Mucosa of descending colon (tissue), 3 donors: ENCODE measurements at places on chromosomes 3 and 15. TPM values are rescaled to one million over a fixed set of nuclear protein-coding genes. Genes with fewer than 3 reads are reported as not detected.

- DNase-seq: no peak
Measured at GRCh38 chr3:118980832-118981231, 53.8 kb downstream of the IGSF11 start.

DNA sequence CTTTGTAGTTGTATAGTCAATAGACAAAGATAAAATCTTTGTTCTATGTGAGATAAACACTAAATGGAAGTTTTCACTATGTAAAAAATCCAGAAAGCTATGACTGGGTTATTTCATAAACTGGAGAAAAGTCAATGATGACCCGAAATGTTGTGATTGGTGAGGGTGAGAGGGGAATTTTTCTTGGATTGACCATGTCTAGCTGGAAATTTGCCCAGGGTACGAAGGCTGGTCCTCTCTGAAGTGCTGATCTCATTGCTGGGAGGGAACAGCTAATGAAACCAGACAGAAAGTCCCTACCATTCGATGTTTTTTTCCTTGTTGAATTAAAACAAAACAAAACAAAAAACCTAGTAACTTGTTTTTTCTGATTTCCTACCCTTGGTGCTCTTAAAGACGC, 14.3 kb downstream of the TPRG1 start:
- DNase-seq: no peak

GRCh38 chr3:49030321-49030720, 1.1 kb upstream of the IMPDH2 start:
- DNase-seq: no peak

DNA sequence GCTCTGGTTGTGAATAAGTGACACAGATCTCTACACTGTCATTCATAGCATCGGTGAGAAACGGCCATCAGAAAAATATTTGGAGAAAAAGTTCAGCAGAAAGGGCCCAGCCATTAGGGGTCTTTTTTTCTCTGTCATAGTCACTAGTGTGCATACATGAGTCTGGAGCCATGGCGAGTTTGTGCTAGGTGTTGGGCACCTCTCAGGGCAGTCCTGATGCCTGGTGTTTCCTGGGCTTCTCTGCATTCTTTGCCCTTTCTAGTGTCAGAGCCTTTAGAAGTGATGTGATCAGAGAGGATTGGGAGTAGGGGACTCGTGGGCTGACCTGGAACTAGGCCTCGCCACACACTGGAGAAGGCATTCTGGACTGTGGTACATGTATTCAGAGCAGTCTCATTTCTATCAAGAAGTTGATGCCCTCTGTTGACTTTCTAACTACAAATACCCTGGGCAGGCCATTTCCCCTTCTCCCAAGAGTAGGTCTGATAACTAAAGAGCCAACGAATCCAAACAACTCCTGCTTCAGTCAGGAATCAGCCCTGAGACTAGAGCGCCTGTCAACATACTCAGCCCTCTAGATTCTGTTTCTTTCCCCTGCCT, 1.6 kb downstream of the KY start:
- DNase-seq: no peak

GRCh38 chr15:39781967-39782302, 706 bp downstream of the FSIP1 start:
- no peak for DNase-seq

DNA sequence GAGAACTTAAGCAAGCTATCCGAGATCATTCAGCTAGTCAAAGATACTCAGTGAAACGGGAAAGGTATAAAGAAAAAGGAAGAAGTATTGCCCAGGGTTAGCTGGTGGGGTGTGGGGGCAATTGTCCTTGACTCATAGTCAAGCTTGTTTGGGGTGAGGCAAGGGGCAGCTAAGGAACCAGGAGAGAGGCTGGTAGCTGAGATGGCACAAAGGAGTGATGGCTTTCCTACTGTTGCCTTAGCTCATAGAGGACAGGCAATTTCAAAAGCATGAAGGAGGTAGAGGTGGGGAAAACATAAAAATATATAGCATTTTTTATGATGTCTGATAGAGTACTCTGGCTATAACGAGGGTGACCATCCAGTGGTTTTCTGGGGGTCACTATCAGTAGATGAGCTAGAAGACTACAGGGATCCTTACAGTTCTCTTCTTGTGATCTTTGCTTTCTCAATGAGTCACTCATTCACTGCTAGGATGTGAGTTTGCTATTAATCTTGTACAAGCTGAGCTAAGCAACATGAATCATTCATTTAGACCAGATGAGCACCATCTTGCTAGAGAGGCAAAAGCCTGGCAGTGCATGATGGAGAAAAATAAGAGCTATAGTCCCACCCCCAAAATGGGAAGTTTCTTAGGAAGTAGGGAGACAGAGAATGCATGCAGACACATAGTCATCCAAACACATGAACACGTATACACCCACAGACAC, 207.1 kb upstream of the PFN2 start:
- no peak for DNase-seq

- no peak for DNase-seq
Measured at GRCh38 chr15:37140531-37141058, 40.2 kb upstream of the MEIS2 start.

- no peak for DNase-seq
Measured at GRCh38 chr3:49720855-49721595, 1.5 kb upstream of the AMIGO3 start.

GRCh38 chr15:53323191-53323590, 436.3 kb downstream of the WDR72 start:
- no peak for DNase-seq

DNA sequence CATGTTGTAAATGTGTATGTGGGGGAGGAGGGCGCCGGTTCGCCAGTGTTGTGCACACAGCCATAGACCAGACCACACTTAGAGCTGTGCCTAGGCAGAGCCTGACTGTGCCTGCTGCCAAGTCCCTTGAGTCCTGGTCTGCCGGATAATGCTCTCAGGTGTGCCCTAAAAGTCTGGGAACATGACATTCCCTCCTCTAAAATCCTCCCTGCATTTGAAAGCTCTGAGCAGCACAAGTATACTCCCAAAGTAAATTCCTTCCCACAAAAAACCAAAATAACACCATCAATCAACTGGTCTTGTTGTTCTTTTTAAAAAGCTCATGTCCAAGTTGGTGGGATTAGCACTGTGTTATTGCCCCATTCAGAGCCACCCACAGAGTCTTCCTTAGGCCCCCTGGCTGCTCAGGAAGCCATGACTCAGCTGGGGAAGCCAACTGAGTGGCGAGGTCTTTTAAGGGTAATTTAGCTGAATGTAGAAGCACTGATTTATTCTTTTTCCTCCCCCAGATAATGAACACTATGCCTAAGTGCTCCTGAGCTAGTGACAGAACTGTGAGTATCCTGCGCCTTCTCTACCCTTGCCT, 147.8 kb upstream of the MCTP2 start:
- DNase-seq: no peak

GRCh38 chr15:39376371-39376909, 204.4 kb upstream of the THBS1 start:
- no peak for DNase-seq

DNA sequence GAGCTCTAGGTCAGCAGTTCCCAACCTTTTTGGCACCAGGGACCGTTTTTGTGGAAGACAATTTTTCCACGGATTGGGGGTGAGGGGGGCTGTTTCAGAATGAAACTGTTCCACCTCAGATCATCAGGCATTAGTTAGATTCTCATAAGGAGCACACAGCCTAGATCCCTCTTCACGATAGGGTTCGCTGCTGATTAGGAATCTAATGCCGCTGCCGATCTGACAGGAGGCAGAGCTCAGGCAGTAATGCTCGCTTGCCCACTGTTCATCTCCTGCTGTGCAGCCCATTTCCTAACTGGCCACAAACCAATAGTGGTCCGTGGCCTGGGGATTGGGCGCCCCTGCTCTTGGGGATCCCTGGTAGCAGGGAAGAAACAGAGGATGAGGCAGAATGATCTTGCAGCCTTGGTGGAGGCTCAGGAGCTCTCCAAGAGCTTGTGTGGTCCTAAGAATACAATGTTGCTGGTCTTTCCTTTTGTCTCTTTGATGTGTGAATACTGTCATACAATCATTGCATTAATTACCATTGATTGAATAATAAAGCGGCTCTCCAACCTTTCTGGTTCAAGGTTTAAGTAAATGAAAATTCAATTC, 183.2 kb downstream of the FNDC3B start:
- no peak for DNase-seq

DNA sequence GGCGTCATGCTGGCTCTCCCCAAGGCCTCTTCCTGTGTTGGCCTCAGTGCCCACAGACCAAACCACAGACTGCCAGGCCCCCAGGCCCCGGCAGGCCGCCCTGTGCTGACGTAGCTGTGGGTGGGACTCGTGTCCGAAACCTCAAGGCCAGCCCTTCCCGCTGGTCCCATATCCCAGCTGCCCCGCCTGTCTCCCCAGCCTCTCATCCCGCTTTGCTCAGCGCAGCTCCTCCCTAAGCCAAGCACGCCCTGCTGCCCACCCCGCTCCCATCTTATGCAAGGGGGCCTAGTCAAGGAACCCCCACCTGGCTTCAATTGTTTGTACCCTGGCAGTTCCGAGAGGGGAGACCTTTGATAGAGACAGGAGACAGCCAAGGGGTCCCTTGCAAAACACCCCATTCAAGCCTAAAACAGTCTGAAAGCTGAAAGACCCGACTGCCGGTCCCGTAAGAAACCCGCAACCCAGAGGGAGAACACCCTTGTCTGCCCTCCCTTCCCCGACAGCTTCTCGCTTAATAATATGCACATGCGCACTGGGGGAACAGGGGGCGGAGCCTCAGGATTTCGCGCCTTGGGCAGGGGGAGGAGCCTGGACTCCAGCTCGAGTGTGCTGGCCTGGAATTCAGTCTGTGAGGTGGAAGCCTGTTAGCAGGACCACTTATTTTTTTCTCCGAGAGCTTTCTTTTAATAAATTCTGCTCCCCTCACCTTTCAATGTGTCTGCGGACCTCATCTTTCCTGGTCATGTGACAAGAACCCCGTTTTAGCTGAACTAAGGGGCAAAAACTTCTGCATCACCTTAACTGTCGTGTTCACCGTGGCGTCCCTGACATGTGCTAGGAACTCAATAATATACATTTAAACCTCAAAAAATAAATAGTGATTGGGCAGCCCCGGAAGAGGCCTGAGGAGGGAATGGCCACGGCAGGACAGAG, 17.2 kb downstream of the TNFAIP8L3 start:
- DNase-seq: peak; percentile 72

- DNase-seq: no peak
Measured at GRCh38 chr3:14823393-14823792, 4.6 kb downstream of the FGD5 start.

DNA sequence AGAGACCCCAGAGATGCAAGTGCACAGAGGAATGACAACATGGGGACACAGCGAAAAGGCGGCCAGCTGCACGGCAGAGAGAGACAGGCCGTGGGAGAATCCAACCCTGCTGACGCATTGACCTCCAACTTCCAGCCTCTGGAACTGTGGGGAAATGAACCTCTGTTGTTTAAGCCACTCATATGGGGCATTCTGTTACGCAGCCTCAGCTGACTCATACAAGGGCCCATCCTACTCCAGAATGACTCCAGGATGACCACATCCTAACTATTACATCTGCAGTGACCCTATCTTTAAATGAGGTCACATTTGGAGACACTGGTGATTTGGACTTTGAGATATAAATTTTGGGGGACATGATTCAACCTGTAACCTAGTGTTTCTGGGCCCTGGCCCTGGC, 44.0 kb downstream of the KLF15 start:
- no peak for DNase-seq

- DNase-seq: no peak
Measured at GRCh38 chr3:77529522-77529921, 489.6 kb downstream of the ROBO2 start.

GRCh38 chr3:78580681-78581080, 1187.1 kb downstream of the ROBO1 start:
- no peak for DNase-seq

GRCh38 chr15:32828507-32829186, 110.8 kb downstream of the GREM1 start:
- DNase-seq: no peak

DNA sequence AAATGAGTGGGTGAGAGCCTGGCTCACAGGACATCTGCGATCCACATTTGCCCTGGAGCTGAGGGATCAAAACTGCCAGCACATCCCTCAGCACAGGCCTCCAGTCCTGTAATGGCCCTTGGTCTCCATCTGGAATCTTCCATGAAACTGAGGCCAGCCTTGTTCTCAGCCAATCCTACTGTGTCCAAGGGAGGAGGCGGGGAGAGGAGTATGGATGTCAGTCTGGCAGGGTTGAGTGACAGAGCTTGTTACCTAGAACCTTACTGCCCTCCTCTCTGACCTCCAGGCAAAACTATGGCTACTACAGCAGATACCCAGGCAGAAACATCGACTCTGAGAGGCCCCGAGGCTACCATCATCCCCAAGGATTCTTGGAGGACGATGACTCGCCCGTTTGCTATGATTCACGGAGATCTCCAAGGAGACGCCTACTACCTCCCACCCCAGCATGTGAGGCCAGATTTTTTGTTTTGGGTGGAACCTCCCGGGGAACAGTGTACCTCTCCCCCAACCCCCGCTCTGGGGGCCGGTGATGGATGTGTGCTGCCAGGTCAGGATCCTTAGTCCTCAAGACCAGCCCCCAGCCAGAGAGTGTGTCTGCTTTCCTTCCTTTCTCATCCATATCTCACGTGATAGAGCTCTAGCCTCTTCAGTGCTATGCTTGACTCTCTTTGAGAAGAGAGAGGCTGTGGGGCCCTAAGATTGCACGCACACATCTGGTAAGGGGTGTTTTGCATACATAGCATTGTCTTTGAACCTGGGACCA, 41.3 kb downstream of the CHDH start:
- DNase-seq: no peak

DNA sequence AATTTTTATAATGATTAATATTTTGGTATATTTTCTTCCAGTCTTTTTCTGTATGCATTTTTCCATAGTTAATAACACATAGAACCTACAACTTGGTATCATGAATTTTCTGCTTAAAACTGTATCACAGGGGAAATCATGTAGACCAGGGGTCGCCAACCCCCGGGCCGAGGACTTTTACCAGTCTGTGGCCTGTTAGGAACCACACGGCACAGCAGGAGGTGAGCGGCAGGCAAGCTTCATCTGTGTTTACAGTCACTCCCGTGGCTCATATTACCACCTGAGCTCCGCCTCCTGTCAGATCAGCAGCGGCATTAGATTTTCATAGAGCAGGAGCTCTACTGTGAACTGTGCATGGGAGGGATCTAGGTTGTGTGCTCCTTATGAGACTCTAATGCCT, 54.7 kb downstream of the RPL22L1 start:
- DNase-seq: peak; percentile 55

- DNase-seq: no peak
Measured at GRCh38 chr3:46646700-46647099, 34.4 kb downstream of the FAM240A start.

GRCh38 chr3:170600005-170600624, 14.2 kb upstream of the SLC7A14 start:
- DNase-seq: peak; percentile 9

- DNase-seq: no peak
Measured at GRCh38 chr3:8875836-8876235, 87.4 kb downstream of the RAD18 start.

ILDR1 gene
- total RNA-seq: 17.2 TPM

CXCR6 gene
- 1.5 TPM for total RNA-seq

KLHL24 gene
- 45.3 TPM for total RNA-seq

CLDN16 gene
- not detected for total RNA-seq

FBXW12 gene
- total RNA-seq: not detected

SLC9C1 gene
- total RNA-seq: 0.51 TPM

EBLN2 gene
- total RNA-seq: 5.7 TPM

FBXL2 gene
- 5.6 TPM for total RNA-seq

CPNE9 gene
- total RNA-seq: not detected

SNTN gene
- total RNA-seq: 0.36 TPM

CIAO2A gene
- total RNA-seq: 94.5 TPM

MYZAP gene
- total RNA-seq: 17.5 TPM

TEX55 gene
- not detected for total RNA-seq

DOCK3 gene
- total RNA-seq: 0.17 TPM

FRMD5 gene
- total RNA-seq: 1.9 TPM

P2RY12 gene
- total RNA-seq: 1.0 TPM

ACAN gene
- total RNA-seq: 1.3 TPM

INSYN1 gene
- total RNA-seq: 1.8 TPM

VWA5B2 gene
- total RNA-seq: 2.9 TPM

ITPKA gene
- 29.5 TPM for total RNA-seq
